ENCODE measurements at places on chromosomes 6 and 20. TPM values are rescaled to one million over a fixed set of nuclear protein-coding genes. Genes with fewer than 3 reads are reported as not detected.

CTAGE9 gene
- not detected for polyA plus RNA-seq

SLC32A1 gene
- polyA plus RNA-seq = not detected

RRAGD gene
- polyA plus RNA-seq = 30.0 TPM

LY6G6F gene
- not detected for polyA plus RNA-seq

FERMT1 gene
- polyA plus RNA-seq = 12.5 TPM

TMEM170B gene
- 7.1 TPM for polyA plus RNA-seq

SLC22A3 gene
- 12.5 TPM for polyA plus RNA-seq

MGME1 gene
- 20.5 TPM for polyA plus RNA-seq

ULBP1 gene
- polyA plus RNA-seq = 1.2 TPM

SYTL3 gene
- polyA plus RNA-seq = not detected

WFDC10B gene
- not detected for polyA plus RNA-seq

PTCHD4 gene
- polyA plus RNA-seq = 1.3 TPM

BCAS1 gene
- not detected for polyA plus RNA-seq

TSBP1 gene
- not detected for polyA plus RNA-seq

PEX6 gene
- polyA plus RNA-seq = 26.6 TPM

NKX2-4 gene
- not detected for polyA plus RNA-seq

ANKEF1 gene
- polyA plus RNA-seq = 3.2 TPM

GPX5 gene
- polyA plus RNA-seq = not detected

UNC5CL gene
- polyA plus RNA-seq = 5.9 TPM

MICB gene
- polyA plus RNA-seq = not detected

SSTR4 gene
- polyA plus RNA-seq = not detected

NKX2-2 gene
- polyA plus RNA-seq = not detected

AVP gene
- not detected for polyA plus RNA-seq

All from muscle of arm (tissue), 14 donors.